Fibroblast of mammary gland (primary cell): ENCODE measurements at places on chromosomes 6 and 20.

DNA sequence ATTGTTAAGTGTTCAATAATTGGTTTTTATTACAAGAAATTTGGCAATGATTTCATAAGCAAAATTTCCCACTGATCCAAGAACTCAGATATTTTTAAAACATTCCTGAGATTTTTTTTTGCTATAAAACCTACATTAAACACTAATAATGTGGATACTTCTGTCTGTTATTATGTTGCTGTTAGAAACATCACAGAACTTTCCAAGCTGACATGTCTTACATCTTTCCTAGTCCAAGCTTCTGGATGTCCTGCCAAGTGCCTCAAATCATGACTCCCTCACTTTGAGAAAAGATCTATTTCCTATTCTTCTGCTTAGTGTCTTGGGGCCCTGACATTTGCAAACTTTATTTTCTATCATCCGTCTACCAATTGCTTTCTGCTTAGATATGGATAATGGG is 110.8 kb downstream of the RFPL4B start:
- DNase-seq: no peak

DNA sequence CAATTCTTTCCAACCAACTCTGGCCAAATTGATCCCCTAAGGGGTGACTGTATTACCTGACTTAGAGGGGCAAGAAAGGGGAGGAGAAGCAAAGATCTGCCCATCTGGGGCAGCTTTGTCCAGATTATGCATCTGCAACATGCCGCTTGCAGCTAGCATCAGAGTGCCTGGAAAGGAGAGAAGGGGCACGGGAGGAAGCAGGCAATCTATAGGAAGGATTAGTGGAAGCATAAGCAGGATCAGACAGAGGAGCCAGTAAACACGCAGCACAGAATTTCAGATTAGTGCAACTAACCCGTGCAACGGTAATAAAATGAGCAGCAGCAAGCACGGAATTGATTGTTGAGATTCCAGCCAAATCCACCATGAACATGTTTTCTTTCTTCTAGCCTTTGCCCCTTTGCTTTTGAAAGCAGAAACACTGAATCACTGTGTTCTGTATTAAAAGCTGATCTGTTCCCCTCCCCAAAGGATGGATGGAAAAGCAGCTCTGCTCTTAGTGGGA is 643.6 kb upstream of the CHD6 start:
- DNase-seq: no peak

- no peak for DNase-seq
These were observed at the start of gene C6orf132 for GRCh38 chr6:42142118-42142835. TSS of gene C6orf132 (minus strand) at chr6:42142620. CDS start at chr6:42142444, 176 bp downstream.

- no peak for DNase-seq
These were observed 448.1 kb downstream of the KIF16B start for GRCh38 chr20:16124911-16125776.

DNA sequence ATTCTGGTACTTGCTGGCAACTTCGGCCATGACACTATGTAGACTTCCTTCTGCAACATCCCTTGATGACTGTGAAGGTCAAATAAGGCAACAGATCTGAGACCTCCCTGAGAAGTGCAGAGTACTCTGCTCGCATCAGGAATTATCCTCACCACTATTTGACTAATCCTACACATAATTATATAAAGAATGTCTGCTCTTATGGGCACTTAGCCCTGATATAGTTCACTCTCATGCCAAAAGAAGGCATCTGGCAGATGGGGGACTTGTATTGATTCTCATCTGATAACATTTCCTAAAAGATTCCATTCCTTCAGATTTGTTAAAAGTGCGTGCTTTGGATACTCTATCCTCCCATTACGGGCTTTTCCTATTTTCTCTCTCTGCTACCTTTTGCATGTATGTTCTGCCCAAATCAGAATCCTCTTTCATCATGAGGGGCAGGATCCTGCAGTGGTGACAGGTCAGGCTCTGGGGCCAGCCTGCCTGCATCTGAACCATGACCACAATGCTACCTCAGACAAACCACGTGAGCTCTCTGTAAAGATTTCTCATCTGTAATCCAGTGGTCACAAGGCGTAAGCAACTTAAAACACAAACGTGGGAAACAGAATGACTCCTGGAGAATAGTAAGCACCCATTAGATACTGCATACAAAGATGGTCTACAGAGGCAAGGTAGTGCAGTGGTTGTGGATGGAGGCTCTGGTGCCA is 134.0 kb downstream of the GJA10 start:
- DNase-seq: peak; percentile 36

DNA sequence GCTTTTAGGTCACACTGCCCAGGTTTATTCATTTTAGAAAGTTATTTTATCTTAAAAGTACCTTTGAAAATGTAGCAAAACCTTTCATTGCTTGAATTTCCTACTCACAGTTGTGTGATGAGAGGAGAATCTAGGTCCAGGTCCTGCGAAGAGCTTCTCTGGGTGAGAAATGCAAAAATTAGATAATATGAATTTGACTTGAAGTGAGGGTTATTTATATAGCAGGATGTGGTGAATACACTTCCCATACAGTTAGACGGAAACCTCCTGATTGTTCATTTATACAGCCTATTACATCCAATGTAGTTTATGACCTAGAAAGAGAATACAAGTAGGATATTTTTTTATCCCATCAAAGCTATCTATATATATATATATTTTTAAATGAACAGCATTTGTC is 30.5 kb downstream of the CDKAL1 start:
- DNase-seq: no peak

DNA sequence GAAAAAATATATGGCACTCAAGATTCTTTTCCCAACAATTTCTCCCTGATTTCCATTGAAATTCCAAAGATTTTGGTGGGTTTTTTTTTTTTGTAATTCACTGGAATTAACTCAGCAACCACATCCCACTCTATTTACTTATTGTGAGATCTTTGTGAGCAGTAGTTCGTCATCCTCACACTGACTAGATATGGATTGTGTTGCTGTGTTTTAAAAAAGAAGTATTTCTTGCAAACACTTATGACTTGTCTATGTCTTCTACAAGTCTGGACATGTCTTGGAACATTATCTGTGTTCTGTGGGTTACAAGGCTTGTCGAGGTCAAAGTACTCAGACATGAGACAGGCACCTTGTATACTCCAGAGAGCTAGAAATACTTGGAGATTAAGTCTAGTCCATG is 7.3 kb upstream of the TENT5A start:
- DNase-seq: peak; percentile 64

GRCh38 chr6:9487128-9487527 is 927.7 kb downstream of the TFAP2A start:
- no peak for DNase-seq
